Stimulated activated CD4-positive, alpha-beta T cell treated with anti-CD3 and anti-CD28 coated beads, Interleukin-12 subunit alpha, Interleukin-12 subunit beta, amount 100 ng/mL, for 24 hours (primary cell): ENCODE measurements at places on chromosomes 11 and 22.

GRCh38 chr22:32444068-32444467 is 20.2 kb downstream of the BPIFC start:
- no peak for DNase-seq

DNA sequence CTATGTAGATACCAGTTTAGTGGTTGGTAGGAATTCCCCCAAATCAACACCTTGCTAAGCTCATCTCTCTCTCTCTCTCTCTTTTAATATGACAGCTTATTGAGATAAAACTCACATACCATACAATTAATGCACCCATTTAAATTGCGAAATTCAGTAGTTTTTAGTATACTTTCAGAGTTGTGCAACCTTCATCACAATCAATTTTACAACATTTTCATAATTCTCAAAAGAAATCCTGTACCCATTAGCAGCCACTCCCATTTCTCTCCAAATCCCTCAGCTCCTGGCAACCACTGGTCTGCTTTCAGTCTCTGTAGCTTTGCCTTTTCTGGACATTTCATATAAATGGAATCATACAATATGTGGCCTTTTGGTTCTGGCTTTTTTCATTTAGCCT is 13.3 kb downstream of the NNMT start:
- no peak for DNase-seq

- DNase-seq, result no peak
Observed at GRCh38 chr22:47105085-47105484, 342.6 kb downstream of the TBC1D22A start.

- DNase-seq, result no peak
Observed at GRCh38 chr11:95972060-95972459, 48.2 kb upstream of the MTMR2 start.
